ENCODE measurements at places on chromosomes 7 and 10.

GRCh38 chr7:82166260-82167015 is 277.1 kb downstream of the CACNA2D1 start:
- DNase-seq: no peak

DNA sequence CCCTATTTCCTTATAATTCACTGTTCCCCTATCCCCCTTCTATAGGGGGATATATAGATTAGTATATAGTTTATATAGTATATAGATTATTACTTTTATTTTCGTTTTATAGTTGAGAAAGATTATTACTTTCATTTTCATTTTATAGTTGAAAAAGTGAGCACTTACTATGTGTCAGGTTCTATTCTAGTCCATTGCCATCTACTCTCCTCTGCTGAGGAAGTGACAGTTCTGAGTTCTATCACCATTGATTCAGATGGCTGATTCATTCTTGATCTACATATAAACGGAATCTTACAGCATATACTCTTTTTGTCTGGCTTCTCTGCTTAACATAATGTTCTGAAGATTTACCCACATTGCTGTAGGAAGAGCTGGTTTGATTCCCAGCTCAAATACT is 20.7 kb upstream of the CAV2 start:
- DNase-seq: no peak

GRCh38 chr10:36597756-36598320 is 527.6 kb upstream of the ANKRD30A start:
- DNase-seq: no peak

DNA sequence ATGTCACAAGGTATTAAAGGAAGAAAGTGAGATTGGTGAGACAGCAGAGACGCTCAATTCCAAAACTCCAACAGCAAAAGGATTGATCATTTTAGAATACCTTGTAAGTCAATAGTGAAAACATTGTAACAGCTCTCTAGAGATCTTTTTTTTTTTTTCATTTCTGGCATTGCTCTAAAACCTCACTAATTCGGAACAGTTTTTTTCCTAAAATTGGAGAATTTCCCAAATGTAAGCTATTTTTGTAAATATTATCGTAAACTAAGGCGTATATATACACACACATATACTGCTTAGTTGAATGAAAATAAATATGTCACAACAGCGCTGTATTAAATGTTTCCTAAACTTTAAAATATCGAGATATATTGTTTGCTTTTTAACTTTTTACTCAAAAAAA is 30.6 kb upstream of the CELF2 start:
- no peak for DNase-seq

DNA sequence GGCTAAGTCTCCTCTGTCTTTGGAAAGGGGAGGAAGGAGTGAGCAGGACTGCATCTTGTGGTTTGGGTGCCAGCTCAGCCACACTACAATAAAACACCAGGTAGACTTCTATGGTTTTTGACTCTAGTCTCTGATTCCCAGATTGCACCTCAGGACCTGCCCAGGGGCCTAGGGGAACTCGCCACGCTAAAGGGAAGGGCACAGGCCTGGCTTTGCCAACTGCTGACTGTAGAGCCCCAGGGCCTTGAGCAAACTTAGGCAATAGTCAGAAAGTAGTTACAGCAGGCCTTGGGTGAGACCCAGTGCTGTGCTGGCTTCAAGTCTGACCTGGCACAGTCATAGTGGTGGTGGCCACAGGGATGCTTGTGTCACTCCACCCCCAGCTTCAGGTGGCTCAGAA is 24.2 kb upstream of the PRR15 start:
- DNase-seq: no peak

GRCh38 chr10:660413-660969 is 29.0 kb downstream of the DIP2C start:
- DNase-seq: no peak

DNA sequence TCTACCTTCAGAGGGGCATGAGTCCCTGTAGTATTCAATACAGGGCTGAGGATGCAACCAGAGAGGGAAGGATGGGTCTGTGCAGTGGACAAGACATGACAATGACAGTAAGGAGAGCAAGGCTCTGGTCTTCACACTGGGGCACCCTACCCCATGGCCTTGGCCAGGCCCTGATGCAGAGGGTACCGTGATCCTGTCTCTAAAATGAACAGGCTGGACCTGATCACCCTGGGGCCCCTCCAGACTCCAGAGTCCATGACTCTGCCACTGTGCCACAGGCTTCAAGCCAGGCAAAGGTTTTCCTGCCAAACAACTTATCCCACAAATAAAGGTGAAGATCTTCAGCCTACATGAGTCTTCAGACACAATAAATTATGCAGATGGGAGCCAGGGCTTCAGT is 4.9 kb downstream of the MAT1A start:
- DNase-seq: no peak

GRCh38 chr7:23279819-23280525 is 19.2 kb upstream of the MALSU1 start:
- no peak for DNase-seq

DNA sequence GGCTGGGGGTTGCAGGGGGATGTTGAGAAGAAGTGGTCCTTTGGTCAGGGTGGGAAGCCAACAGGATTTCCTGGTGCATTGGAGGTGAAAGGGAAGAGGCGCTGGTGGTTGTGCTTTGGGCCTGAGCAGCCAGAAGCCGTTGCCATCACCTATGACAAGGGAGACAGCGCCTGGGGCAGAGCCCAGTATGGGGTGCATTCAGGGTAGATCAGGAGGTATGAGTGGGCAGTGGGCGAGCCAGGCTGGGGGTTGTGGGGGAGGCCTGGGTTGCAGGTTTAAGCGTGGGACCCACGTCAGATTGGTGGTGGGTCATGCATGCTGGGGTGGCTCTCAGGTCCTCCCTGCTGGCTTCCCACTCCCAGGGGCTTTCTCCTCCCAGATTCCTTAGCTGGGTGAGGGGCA is 6.3 kb upstream of the PILRB start:
- DNase-seq: no peak

GRCh38 chr10:114824391-114824790 is 2.8 kb downstream of the FHIP2A start:
- no peak for DNase-seq

DNA sequence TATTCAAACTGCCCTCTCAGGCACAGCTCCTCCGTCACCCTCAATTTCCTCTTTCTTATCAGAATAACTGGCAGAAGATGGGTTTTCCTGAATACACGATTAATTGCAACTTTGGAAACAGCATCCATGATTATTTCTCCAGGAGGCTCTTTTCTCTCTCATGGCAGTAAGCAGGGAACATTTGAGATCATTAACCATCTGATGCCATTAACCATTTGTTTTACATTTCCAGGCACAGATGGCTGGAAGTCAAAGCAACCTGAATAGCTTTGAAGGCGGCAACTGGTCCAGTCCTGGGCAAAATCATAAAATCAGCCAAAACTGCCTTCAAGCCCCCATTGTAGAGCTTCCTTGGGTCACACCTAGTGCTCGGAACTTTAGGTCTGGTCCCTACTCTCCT is 289.5 kb upstream of the AOAH start:
- no peak for DNase-seq

GRCh38 chr10:103820101-103821062 is 35.0 kb downstream of the SH3PXD2A start:
- DNase-seq: no peak

GRCh38 chr10:119725517-119725827 is 378 bp upstream of the INPP5F start:
- no peak for DNase-seq

DNA sequence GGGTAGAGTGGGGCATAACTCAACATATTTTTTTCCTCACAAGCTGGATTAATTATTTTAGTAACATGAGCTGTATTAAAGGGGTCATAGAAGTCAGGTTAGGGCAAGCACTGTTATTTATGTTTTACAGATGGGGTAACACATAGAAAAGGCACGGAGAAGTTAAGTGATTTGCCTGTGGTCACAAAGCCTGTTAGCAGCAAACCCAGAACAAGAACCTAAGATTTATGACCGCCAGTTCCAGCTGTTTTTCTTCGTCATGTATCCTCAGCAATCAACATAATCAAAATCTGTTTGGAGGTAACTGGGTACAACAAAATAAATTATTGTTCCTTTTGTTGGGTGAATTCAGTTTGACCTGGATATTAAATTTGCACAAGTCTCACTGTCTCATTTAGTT is 57.2 kb upstream of the BET1 start:
- DNase-seq: no peak

- DNase-seq: no peak
Observed at GRCh38 chr10:131842351-131843088, 58.3 kb upstream of the PPP2R2D start.

DNA sequence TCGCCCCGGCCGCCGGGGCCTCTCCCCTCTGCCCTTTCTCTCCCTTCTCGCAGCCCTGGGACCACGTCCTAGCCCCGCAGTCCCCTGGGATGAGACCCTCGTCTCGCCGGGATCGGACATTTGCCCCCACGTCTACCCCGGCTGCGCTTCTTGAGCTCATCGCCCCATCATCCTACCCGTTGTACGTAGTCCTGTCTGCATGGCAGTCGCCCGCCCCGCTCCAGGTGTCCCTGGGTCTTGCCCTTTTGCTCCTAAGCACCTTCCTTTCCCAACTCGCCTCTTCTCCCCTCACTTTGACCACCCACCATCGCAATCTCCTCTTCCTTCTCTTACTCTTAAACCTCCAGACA is 582 bp downstream of the TPST1 start:
- DNase-seq: no peak

DNA sequence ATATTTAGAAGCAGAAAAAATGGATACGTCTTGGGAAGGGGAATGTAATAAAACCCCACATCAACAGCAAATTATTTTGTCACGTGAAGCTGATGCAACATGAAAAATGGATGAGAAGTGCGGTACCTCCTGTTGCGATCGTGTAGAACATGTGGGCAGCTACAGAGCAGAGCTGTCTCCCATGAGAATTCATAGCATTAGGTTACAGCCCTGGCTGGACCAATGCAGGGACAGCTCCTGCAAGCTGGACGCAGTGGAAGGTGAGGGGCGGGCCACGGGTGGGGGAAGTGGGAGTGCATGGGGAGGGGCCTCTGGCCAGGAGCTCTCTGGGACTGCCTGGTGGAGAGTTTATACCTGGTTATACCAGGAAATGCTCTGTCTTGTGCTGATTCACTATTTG is 120.3 kb downstream of the GATA3 start:
- DNase-seq: no peak

DNA sequence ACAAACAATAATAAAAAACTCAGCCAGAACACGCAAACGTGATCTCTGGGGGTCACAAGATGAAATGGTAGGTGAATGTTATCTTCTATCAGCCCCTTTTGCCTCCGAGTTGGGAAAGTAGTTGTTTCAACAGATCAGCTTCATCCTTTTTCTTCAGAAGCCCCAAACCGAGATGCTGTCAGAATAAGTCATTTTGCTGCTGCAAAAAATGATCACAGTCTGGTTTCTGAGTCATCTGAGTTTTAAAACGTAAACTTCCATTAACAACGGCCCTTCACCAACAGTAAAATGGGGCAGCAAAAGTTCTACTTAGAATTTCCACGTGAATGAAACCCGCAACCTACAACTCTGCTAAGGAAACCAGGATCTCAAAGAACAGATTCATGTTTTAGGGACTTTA is 44.9 kb downstream of the JCAD start:
- no peak for DNase-seq
